Endothelial cell of umbilical vein (primary cell): ENCODE measurements at places on chromosomes 5 and 9. TPM values are rescaled to one million over a fixed set of nuclear protein-coding genes. Genes with fewer than 3 reads are reported as not detected.

- no peak for DNase-seq
- H3K27ac ChIP-seq: no peak overlapping the region
- H3K36me3 ChIP-seq: no peaks in the 10 kb centered on the region
- H3K4me3 ChIP-seq: no peak overlapping the region
- H3K4me1 ChIP-seq: no peaks in the 10 kb centered on the region
Observed at GRCh38 chr5:64190562-64191306, 25.1 kb downstream of the RNF180 start.

OR1K1 gene
- total RNA-seq: not detected in 2 replicates

OR13C4 gene
- not detected in 2 replicates for total RNA-seq

ACTBL2 gene
- total RNA-seq: not detected in 2 replicates

TNC gene
- total RNA-seq: 0.29 TPM in 1 of 2 replicates, not detected in the other

GRCh38 chr9:34628656-34629490 lies at the start of gene ARID3C:
Gene ARID3C (minus strand): TSS chr9:34629066. CDS start chr9:34628014, 1,052 bp downstream.
- no peaks in the 10 kb centered on the region for H3K36me3 ChIP-seq
- peaks cover 74% of the 10 kb centered on the region for H3K27me3 ChIP-seq
- peaks cover 7% of the 10 kb centered on the region for H3K4me1 ChIP-seq
- H3K4me3 ChIP-seq: no peak within 1 kb of the TSS
- no peak for DNase-seq

DNA sequence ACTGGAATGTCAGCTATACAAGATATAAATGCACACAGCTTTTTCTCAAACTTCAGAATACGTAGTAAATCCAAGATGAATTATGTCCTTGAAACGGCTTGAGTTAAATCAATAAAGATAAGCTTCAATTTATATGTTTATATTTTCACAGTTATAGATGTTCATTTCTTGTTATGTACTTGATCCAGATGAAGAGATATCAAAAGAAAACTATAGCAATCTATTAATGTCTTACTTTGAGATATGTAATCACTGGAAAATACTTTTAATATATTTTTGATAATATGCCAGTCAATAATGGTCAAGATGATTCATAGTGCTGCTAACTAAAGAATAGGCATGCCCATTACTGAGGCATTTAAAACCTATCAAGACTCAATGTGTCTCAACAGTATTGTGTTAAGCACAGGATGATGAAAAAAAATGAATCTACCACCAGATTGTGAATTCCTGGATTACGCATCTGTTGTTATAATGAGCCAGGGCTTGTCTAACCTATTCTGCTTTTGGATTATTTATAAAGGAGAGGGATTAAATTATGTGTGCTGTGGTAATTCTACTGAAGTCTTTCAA lies 372.6 kb upstream of the PRR16 start:
- no peak for DNase-seq
- no peaks in the 10 kb centered on the region for H3K27me3 ChIP-seq

PCDHGA4 gene
- total RNA-seq: 3.0 TPM in 2 replicates

DNA sequence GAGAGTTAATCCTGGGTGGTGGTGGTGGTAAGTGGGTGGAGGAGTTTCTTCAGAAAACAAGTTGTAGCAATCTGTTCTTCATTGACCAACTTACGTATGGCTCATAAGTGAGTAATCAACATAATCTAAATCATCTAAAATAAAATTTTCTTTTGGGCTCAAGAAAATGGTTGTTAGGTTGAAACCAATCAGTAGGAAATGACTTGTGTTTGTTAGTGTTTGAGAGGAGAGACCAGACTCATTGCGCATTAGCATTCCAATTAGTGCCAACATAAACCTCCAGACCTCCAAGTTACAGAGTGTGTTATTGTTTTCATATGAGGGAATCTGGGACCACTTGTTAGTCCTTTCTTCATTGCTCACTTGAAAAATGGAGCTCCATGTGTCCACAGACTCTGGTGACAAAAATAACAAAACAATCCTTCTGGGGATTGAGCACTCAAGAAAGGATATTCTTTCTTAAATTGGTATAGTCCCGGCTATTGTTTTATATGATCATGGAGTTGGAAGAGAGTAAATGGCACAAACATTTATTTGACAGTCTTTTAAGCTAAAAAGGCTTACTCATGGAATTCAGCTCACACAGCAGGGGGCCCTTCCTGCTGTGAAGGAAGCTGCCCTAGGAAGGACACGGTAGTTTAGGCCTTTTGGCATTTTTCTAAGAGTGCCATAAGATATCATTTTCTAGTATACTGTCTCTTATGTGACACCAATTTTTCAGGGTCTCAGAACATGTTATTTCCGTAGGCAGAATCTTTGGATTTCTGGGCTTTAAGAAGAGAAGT lies 441.1 kb downstream of the EBF1 start:
- H3K27me3 ChIP-seq: no peaks in the 10 kb centered on the region
- no peaks in the 10 kb centered on the region for H3K36me3 ChIP-seq
- H3K4me1 ChIP-seq: no peaks in the 10 kb centered on the region
- no peak overlapping the region for H3K27ac ChIP-seq

DNA sequence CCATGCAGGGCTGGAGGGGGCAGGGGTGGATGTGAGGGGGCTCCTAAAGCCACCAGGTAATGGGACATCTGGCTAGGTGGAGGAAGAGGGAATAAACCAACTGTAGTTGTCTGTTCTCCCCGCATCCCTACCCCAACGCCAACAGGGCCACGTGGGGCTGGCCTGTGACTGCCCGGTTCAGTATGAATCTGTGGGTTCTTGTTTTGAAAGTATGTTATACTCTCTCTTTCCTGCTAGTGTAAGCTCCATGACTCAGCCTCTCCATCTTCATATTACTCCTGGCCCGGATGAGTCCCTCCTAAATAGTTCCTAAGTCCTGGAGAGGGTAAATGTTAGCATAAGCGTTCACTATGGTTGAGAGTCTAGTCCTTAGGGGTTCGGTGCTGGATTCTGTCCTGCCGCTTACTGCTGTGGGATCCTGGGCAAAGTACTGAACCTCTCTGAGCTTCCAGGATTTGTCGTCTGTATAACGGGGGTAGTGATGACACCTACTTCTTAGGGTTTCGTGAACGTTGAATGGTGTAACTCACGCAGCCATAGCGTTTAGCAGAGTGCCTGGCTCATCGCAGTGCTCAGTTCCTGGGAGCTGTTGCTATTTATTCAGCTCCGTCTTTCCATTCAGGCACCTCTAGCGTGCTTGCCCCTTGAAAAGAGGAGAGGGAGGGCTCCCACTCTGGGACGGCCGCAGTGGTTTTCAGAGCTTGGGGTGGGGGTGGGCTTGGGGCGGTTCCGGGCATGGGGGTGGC lies 28.8 kb downstream of the LHX2 start:
- peaks cover 4% of the 10 kb centered on the region for H3K4me1 ChIP-seq
- H3K36me3 ChIP-seq: no peaks in the 10 kb centered on the region
- H3K4me3 ChIP-seq: no peak overlapping the region
- no peaks in the 10 kb centered on the region for H3K27me3 ChIP-seq

DBN1 gene
- total RNA-seq: 310 and 336 TPM in 2 replicates

CDH12 gene
- not detected in 2 replicates for total RNA-seq

GRCh38 chr9:98215821-98216220 lies 23.4 kb upstream of the CORO2A start:
- peak; percentile 12 for DNase-seq
- no peaks in the 10 kb centered on the region for H3K4me1 ChIP-seq

HRCT1 gene
- 1.2 and 5.2 TPM in 2 replicates for total RNA-seq

PCDHAC1 gene
- total RNA-seq: not detected in 2 replicates

SLC46A2 gene
- not detected in 2 replicates for total RNA-seq

- no peaks in the 10 kb centered on the region for H3K27me3 ChIP-seq
- no peaks in the 10 kb centered on the region for H3K4me1 ChIP-seq
- H3K36me3 ChIP-seq: no peaks in the 10 kb centered on the region
- H3K27ac ChIP-seq: no peak overlapping the region
Observed at GRCh38 chr9:130806327-130806716, 28.7 kb upstream of the ABL1 start.

DRD1 gene
- total RNA-seq: not detected in 2 replicates

- no peak for DNase-seq
- H3K4me1 ChIP-seq: peaks cover 12% of the 10 kb centered on the region
- no peak overlapping the region for H3K4me3 ChIP-seq
- H3K36me3 ChIP-seq: no peaks in the 10 kb centered on the region
Observed at GRCh38 chr5:137501846-137502406, 2.8 kb upstream of the SPOCK1 start.

DNA sequence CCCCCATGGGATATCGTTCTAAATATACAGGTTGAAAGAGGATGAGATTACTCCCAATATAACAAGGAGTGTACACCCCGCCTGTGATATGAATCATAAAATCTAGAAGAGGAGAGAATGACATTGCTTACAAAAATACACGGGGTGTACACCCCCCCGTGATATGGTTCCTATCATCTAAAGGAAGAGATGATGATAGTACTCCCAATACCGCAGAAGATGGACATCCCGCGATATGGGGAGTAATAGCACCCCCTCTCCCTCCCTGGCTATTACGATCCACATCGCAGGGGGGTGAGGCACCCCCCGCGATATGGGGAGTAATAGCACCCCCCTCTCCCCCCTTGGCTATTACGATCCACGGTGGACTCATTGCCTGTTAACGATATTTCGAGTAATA lies 124.6 kb downstream of the TMEM38B start:
- H3K27me3 ChIP-seq: no peaks in the 10 kb centered on the region
- H3K36me3 ChIP-seq: no peaks in the 10 kb centered on the region
- no peak for DNase-seq
- no peaks in the 10 kb centered on the region for H3K4me1 ChIP-seq

DNA sequence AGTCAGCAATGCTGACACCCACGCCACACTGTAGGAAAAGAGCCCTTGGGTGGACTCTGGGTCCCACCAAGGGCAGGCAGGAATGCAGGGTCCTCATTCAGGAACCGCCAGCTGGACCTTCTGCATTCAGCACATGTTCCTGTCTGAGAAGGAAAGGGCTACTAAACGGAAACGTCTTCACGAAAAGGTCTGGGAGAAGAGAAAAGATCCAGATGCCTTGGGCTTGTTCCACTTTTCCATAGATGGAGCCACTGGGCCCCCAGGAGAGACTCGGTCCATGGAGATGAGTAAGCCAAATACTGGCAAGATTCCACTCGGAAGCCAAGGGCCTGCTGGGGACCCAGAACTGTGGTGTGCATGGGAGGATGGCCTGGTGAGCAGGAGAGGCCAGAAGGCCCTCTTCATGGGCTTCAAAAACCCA lies 38.4 kb downstream of the LHFPL2 start:
- H3K36me3 ChIP-seq: peaks cover 2% of the 10 kb centered on the region
- no peaks in the 10 kb centered on the region for H3K4me1 ChIP-seq
- H3K27me3 ChIP-seq: no peaks in the 10 kb centered on the region
- H3K4me3 ChIP-seq: no peak overlapping the region
- no peak overlapping the region for H3K27ac ChIP-seq
- DNase-seq: no peak

- H3K4me1 ChIP-seq: peaks cover 17% of the 10 kb centered on the region
- H3K4me3 ChIP-seq: no peak overlapping the region
- H3K27me3 ChIP-seq: no peaks in the 10 kb centered on the region
- H3K27ac ChIP-seq: no peak overlapping the region
Observed at GRCh38 chr9:91039125-91039834, 237.7 kb downstream of the SYK start.

PCDHAC2 gene
- total RNA-seq: 0.90 and 1.00 TPM in 2 replicates

PCDHGB4 gene
- 4.4 and 6.5 TPM in 2 replicates for total RNA-seq

C5orf63 gene
- 4.0 and 5.3 TPM in 2 replicates for total RNA-seq

DNA sequence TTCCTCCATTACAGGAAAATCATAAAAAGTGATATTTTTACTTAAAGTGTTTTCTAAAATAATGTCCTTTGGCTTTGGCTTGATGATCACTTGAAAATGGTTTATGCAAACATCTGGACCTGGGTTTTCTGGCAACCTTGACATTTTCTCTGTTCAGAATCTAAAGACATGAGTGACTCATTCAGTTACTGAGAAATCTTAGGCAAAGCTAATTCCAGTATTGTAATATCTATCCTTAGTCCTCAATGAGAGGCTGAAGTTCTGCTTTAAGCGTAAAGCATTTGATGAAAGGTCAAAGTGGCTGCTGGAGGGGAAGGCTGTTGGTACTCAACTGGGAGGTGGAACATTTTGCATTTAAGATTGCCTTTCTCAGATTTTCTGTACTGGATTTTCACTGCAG lies 2.3 kb downstream of the MAN2A1 start:
- H3K36me3 ChIP-seq: no peaks in the 10 kb centered on the region
- H3K4me1 ChIP-seq: peaks cover 8% of the 10 kb centered on the region
- DNase-seq: peak; percentile 14
- no peak overlapping the region for H3K27ac ChIP-seq
- H3K4me3 ChIP-seq: no peak overlapping the region

- no peaks in the 10 kb centered on the region for H3K36me3 ChIP-seq
- no peak overlapping the region for H3K4me3 ChIP-seq
- H3K27me3 ChIP-seq: no peaks in the 10 kb centered on the region
- no peaks in the 10 kb centered on the region for H3K4me1 ChIP-seq
- no peak for DNase-seq
Observed at GRCh38 chr9:80951675-80952074, 737.7 kb downstream of the TLE1 start.
